Omental fat pad (tissue), 4 donors: ENCODE measurements at places on chromosomes 7 and 10. TPM values are rescaled to one million over a fixed set of nuclear protein-coding genes. Genes with fewer than 3 reads are reported as not detected.

DNA sequence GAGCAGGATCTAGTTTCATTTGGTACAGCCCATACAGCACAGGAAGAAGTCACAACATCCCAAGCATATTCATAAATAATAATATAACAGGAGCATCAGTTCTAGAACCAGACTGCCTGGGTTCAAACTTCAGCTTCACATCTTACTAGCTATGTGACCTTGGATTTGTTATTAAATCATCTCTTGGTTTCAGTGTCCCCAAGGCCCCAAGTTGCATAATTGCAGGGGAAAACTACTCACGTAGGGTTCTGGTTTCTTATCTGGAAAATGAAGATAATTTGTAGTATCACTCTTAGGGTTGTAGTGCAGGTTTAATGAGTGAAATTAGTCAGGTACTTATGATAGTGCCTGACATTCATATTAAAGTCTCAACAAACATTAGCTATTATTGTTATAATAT is 5.5 kb upstream of the IQUB start:
- DNase-seq = no peak

DNA sequence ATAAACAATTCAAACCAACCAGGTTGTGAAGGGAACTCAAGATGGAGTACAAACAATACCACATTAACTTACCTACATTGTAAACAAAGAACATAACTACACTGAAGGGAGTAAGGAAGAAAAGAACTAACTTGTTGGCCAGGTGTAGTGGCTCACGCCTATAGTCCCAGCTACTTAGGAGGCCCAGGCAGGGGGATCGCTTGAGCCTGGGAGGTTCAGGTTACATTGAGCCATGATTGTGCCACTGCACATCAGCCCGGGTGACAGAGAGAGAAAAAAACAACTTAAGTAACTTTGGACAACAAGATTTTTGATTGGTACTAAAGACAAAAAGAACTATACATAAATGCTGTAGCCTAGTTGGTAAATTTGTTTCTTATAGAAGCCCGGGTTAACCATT is 68.8 kb downstream of the TRIL start:
- DNase-seq = no peak

GRCh38 chr7:134686786-134687185 is 40.1 kb downstream of the BPGM start:
- no peak for DNase-seq

DNA sequence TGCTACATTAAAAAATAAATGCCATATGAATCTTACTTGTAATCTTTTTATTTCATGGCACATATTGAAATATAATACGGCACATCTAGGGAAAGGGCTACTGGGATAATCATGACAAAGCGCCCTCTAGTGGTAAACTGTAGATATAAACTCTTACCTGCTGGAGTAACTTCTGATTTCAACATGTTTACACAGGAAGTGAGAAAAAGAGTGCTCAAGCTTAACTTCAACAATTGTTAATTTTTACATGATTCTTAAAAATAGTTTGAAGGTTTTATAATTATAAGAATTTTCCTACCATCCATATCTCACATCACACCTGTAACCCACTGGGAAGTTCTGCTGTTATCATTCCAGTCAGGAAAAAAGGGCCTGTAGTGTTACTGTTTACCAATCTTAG is 2.0 kb upstream of the HEPACAM2 start:
- DNase-seq = no peak

DNA sequence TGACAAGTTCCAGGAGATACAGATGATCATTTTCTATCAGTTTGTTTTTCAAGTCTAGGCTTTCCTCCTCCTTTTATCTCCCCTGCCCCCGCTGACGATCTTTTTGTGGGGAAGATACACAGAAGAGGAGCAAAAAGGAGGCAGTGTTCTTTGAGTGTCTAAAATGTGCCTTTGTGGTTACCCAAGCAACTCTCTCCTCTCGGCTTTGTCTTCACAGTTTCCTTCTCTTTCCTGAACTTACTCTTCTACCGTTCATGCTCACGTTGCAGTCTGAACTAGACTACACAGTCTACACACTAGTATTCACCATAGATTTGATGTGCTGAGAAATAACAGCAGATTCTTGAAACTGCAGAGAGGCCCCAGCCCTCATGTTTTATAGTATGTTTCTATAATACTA is 23.6 kb downstream of the CEP41 start:
- DNase-seq = no peak

GRCh38 chr10:100730725-100731406 is 14.5 kb upstream of the PAX2 start:
- DNase-seq = no peak

GRCh38 chr10:7272008-7272407 is 138.8 kb downstream of the SFMBT2 start:
- DNase-seq = no peak

DNA sequence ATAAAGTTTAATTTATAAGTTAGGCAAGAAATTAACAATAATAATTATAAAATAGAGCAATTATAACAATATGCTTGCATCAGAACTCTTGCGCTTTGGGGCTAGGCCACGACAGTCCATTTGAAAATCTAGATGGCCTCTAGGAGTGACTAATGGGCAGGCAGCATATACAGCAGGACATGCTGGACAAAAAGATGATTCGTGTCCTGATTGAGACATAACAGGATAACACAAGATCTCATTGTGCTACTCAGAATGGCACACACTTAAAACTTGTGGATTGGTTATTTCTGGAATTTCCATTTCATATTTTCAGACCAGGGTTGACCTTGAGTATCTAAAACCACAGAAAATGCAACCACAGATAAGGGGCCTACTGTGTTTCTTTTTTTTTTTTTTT is 27.5 kb downstream of the CTNNA3 start:
- no peak for DNase-seq

- no peak for DNase-seq
Observed at GRCh38 chr7:40243076-40243475, 108.3 kb downstream of the SUGCT start.

DNA sequence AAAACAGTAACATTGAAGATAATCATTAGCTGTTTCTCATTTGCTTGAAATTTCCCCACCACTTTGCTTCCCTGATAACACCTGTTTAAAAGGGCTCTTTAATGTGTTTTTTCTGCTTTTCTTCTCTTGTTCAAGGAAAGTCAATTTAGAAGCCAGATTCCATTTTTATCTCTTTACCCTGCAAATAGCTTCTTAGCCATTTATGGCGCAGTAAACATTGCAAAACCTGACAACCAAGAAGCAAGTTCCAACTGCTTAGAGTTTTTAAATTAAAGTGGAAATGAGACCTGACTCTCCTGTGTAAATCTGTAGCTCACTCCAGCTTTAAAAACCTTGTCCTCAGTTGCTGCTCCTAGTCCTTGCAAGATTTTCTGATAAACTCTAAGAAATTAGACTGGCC is 30.1 kb downstream of the SGPL1 start:
- no peak for DNase-seq

GRCh38 chr7:113263749-113264148 is 145.4 kb upstream of the SMIM30 start:
- no peak for DNase-seq

DNA sequence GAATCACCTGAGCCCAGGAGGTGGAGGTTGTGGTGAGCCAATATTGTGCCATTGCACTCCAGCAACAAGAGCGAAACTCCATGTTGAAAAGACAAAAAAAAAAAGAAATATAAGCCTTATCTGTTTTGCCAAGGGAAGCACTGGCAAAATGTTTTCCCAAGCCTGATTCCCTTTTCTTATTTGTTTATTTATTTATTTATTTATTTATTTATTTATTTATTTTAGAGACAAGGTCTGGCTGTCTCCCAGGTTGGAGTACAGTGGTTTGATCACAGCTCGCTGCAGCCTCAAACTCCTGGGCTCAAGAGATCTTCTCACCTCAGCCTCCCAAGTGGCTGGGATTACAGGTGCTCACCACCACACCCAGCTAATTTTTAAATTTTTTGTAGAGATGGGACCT is 44.2 kb downstream of the SVOPL start:
- no peak for DNase-seq

ADAM12 gene
- 8.6 TPM for total RNA-seq

PDGFA gene
- total RNA-seq = 9.6 TPM

RADIL gene
- total RNA-seq = 6.3 TPM

ZNF727 gene
- 0.96 TPM for total RNA-seq

GHRHR gene
- not detected for total RNA-seq

NUDT13 gene
- total RNA-seq = 1.6 TPM

MCU gene
- total RNA-seq = 13.4 TPM

VSTM2A gene
- total RNA-seq = not detected

ANKRD61 gene
- total RNA-seq = 0.28 TPM

PON3 gene
- total RNA-seq = 2.9 TPM
